ENCODE measurements at places on chromosomes 2 and 18. TPM values are rescaled to one million over a fixed set of nuclear protein-coding genes. Genes with fewer than 3 reads are reported as not detected.

DNA sequence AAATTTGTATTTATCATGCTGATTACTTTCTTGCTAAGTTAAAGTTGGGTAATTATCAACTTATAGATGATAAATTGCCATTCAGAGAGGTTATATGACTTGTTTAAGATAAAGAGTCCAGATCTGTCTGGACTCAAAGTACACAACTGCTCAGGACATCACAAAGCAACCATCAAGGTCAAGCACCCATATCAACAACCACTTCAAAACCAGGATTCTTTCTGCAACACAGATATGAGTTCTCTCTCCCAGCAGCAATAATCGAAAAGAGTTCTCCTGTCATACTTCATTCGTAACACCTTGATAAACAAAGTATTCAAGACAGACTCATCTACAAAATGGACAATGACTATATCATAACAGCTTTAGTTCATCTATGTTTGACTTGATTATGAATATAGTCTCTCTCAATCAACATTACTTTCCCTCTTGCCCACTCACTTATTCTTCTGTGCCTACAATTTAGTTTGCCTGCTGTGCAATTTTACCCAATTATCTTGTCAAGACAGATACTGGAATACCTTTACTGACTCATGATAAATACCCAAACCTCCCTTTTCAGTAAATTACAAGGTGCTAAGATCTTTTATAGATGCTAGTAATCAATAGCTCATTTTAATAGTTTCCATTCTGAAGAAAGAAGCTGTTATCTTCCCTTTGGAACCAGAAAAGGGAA is 281.8 kb downstream of the NBAS start:
- no peak for DNase-seq

- DNase-seq = no peak
Observed at GRCh38 chr2:104733226-104733943, 120.5 kb upstream of the POU3F3 start.

- no peak for DNase-seq
Observed at GRCh38 chr2:45130736-45131135, 121.5 kb upstream of the SIX2 start.

DNA sequence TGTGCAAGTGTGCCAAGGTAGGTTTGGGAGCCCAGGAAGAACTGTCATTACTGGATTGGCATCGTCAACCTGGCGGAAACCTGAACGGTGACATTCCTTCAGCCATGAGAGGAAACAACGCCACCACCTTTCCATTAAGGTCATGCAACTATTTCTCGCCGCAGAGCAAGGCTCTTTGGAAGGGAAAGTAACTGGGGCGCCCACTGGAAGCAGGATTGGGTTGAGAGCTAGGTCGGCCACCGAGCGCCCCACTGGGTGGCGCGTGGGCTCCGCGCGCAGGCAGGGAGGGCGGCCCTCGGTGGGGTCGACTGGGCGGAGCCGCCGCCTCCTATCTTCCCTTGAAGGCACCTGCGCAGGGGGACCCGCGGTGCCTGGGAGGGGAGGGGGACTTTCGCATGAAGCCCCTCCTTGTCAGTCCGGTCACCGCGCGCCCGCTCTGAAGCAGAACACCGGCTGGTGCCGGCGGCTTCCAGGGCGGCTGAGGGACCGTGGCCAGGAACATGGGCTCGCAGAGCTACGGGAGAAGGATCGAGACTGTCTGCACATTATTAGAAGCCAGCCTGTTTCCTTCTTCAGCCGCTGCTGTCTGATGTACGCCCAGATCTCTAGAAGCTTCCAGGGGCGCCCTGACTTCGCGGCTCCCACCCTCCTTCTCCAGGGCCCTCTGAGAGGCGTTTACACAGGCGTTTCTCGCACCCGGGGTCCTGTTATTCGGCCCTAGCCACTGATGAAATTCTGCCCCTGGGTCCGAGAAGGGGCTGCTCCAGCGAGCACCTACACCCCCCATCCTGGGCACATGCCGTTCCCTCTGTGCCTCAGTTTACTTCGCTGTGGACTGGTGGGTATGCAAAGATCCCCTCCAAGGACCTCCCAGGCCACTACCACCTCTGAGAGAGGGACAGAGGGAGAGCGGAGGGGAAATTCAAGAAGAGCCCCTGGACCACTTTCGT is 27.3 kb upstream of the MAL start:
- no peak for DNase-seq

GRCh38 chr18:7609617-7610016 is 42.5 kb downstream of the PTPRM start:
- DNase-seq = no peak

DNA sequence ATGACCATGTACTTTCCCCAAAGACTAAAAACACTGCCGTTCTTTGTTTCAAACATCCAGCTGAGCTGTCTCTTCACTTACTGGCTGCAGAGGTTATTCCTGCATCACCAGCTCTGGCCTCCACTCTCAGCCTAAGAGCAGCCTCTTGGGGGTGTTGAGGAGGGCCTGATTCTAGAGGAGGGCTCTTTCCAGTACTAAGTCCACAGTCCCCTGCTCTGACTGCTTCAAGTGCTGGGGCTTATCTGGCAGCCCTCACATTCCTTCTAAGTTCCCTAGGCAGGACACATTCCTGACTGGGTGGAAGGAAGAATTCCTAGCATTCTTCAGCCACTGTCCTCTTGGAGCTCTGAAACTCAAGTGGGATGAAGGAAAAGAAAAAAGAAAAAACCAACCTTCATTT is 32.9 kb upstream of the EHBP1 start:
- DNase-seq = peak; percentile 88

The NOSTRIN gene
- not detected for total RNA-seq

DNA sequence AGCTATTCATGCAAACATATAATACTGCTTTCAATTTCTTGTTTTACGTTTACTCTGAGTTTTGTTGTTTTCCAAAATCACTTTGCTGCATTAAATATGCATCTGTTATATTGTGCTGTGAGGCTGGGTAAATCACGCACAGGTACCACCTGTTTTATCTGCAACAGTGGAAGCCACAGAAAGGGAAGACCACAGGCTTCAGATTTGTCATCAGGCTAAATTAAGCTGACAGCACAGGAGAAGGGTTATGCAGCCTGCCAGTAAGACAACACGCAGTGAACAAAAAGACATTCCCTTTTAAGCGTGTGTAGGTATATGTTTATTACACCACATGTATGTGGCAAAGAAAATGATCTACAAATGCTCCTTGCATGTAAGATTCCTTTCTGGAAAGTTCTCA is 38.2 kb downstream of the ZNF516 start:
- DNase-seq = peak; percentile 46

DNA sequence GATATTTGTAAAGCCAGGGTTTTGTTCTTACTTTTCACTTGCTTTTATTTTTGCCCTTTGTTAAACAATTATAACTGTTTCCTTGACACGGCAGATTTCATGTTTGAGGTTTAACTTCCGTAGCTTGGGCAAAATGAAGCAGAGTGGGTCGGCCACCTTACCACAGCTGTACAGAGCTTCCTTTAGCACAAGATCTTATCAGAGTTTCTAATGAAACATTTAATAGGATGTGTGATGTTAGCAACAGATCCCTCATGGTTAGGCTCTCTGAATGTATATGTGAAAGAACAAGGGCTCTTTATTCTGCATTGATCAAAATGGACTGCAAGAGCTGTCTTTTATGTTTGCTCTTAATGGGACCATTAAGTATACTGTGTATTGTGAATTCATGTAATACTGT is 22.3 kb downstream of the RNF125 start:
- no peak for DNase-seq

DNA sequence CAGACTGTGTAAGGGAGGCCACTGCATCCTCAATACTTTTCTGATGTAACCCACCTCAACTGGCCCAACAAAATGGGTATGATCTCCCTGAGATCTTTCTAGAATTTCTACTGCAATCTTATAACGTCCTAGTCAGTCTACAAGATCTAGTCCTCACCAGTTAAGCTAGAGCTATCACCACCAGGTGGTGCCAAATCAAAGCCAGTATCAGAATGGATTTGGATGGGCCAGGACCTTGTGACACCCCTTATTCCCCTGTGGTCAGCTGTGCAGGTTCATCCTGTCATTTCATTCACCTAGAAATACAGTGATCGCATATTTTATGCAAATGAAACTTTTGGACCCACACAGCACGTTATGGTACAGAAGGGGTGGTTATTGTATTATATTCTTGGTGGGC is 90.3 kb downstream of the OLA1 start:
- no peak for DNase-seq

DNA sequence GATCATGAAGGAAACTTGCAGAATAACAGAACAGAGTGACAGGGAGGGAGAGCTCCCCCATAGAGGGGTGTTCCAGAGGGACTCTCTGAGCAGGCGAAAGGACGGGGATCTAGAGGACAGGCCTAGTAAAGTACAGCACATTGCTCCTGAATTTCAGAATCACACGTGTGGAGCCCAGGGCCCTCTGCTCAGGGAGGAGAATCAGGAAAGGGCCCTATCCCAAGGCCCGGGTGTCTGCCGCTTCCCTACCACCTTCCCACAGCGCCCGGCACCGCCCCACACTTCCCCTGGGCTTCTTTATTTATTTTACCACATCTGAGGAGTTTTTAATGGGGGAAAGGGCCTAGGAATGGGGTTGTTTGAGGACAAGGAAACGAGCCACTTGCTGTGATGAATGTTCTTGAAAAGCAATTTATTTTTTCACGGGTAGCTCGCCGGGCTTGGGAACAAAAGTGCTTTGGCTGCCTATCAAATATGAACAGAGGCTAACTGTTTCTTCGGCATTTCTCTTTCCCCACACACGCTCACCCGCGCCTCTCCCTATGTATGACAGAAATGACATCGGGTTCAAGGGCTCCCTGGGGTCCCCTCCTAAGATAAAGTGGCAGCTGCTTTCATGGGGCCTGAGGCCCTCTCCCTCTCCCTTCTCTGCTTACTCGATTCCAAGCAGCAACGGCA is 79.3 kb upstream of the GLI2 start:
- peak; percentile 29 for DNase-seq

- peak; percentile 18 for DNase-seq
Observed at GRCh38 chr2:23916727-23917405, 10.1 kb downstream of the ATAD2B start.

All from astrocyte (in vitro differentiated cells and primary cell).